HepG2 (cell line): ENCODE measurements at places on chromosomes 5 and 9. TPM values are rescaled to one million over a fixed set of nuclear protein-coding genes. Genes with fewer than 3 reads are reported as not detected.

DNA sequence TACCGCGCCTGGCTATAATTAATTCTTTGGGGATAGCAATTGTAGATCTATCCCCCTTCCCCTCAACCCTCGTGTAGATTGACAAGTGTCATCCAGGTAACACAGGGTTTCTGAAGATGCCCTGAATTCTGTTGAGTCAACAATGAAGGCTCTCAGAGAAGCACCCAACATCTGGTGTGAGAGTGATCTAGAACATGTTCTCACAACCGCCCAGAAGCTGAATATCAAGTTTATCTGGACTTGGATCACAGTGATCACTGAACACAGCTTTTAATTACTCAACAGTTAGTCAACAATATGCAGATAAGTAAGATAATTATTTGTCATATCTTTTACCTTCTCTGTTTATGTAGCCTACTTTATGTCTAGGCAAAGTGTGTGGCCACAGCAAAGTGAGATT lies 204.2 kb upstream of the RGMB start:
- DNase-seq = no peak
- H3K36me3 ChIP-seq = no peaks in the 10 kb centered on the region
- no peaks in the 10 kb centered on the region for H3K4me1 ChIP-seq
- H3K27me3 ChIP-seq = no peaks in the 10 kb centered on the region
- H3K4me3 ChIP-seq = no peak overlapping the region

DNA sequence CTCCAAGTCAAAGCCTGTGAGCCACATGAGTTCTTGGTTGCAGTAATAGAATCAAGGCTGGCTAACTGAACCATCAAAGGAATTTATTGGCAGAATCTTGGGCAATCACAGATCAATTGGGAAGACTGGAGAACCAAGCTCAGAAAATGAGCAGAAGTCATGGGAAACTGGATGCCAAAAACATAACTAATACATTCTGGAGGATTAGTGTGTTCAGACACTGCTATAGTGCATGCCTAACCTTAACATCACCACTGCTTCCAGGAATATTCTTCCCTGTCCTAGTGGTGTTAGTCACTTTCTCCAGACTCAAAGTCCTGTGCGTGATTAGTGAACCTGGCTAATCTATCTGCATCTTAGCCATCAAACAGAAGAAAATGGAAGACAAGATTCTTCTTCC lies 843.7 kb downstream of the EFNA5 start:
- H3K27me3 ChIP-seq = no peaks in the 10 kb centered on the region
- H3K36me3 ChIP-seq = no peaks in the 10 kb centered on the region
- DNase-seq = no peak
- no peak overlapping the region for H3K27ac ChIP-seq
- no peaks in the 10 kb centered on the region for H3K4me1 ChIP-seq
- H3K4me3 ChIP-seq = no peak overlapping the region

- H3K27me3 ChIP-seq = peaks cover 100% of the 10 kb centered on the region
- no peaks in the 10 kb centered on the region for H3K4me1 ChIP-seq
- no peaks in the 10 kb centered on the region for H3K36me3 ChIP-seq
- no peak overlapping the region for H3K27ac ChIP-seq
These were observed 5.2 kb downstream of the DBH start for GRCh38 chr9:133641396-133641655.

PLEKHG4B gene
- total RNA-seq = 0.09 TPM in 1 of 2 replicates, not detected in the other

RMND5B gene
- total RNA-seq = 17.0 and 20.4 TPM in 2 replicates
